ENCODE measurements at places on chromosomes 12 and 14. TPM values are rescaled to one million over a fixed set of nuclear protein-coding genes. Genes with fewer than 3 reads are reported as not detected.

ADCY4 gene
- 10.6 TPM for total RNA-seq

CELA1 gene
- total RNA-seq, result not detected

PROX2 gene
- total RNA-seq, result not detected

ANAPC5 gene
- 135 TPM for total RNA-seq

FAM161B gene
- 1.0 TPM for total RNA-seq

ENO2 gene
- total RNA-seq, result 4.4 TPM

CABP1 gene
- total RNA-seq, result 0.33 TPM

RNASE3 gene
- total RNA-seq, result not detected

IRAK4 gene
- 17.5 TPM for total RNA-seq
